ENCODE measurements at places on chromosomes 16 and 17.

DNA sequence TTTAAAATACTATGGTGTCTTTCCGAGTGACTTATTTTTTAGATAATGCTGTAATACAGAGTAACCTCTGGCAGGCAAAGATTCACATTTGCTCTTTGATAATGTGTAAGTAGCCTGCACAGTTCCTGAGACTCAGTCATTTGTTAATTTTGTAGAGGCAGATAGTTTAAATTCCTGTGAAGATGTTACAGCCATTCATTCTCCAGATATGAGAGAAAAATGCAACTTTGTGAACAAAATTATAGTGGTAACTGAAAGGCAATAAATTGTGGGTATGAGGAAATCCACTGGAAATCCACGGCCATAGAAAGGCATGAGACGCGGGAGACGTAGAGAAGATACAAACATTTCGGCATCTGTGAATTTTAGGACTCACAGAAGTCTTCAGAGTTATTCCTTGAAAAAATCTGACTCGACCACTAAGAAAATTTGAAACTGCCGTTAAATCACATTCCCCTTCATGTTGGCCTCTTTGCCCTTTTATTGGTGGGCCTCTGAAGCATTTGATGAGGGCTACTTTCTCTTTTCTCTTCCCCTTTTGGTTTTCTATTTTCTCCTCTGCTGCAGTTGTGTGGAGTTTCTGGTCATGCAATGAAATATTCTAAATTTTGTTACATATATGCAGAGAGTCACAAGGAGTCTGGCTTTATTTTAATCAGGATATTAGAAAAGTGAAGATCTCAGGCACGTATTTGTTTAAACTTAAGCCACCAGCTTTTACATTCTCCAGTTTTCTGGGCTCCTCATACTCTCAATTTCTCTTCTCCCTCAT, 18.8 kb downstream of the HS3ST3A1 start:
- DNase-seq: no peak

DNA sequence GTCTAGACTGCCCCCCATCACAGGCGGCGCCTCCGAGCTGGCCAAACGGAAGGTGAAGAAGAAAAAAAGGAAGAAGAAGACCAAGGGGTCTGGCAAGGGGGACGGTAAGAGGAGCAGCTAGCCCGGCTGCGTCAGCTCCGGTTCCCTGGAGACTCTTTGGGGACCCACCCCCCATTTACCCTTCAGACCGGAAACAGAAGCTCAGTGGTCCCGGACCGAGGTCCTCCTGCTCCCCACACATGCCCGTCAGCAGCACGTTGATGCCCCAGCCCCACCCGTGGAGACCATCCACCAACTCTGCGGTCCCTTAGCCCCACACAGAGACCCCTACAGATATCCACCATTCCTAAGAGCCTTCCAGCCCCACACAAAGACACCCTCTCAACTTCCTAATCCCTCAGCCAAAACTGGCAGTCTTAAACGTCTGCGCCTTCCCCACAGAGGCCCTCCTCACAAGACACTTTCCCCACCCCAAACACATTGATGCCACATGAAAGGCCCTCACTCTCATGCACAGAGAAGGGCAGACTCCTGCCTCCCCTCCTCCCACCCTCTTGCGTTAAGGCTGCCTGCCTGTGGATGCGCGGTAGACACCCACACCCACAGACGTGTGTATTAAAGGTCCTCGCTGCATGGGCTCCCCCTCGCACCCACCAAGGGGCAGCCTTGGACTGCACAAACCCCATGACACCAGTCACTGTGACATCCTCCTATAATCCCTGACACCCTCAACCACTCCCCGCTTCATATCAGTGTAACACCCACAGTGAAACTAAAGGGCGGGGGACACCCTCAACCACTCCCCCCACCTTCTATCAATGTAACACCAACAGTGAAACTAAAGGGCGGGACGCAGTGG, 58.2 kb upstream of the RPH3AL start:
- DNase-seq: no peak

- DNase-seq: no peak
Measured at GRCh38 chr16:2692948-2693651, 10.8 kb downstream of the KCTD5 start.

DNA sequence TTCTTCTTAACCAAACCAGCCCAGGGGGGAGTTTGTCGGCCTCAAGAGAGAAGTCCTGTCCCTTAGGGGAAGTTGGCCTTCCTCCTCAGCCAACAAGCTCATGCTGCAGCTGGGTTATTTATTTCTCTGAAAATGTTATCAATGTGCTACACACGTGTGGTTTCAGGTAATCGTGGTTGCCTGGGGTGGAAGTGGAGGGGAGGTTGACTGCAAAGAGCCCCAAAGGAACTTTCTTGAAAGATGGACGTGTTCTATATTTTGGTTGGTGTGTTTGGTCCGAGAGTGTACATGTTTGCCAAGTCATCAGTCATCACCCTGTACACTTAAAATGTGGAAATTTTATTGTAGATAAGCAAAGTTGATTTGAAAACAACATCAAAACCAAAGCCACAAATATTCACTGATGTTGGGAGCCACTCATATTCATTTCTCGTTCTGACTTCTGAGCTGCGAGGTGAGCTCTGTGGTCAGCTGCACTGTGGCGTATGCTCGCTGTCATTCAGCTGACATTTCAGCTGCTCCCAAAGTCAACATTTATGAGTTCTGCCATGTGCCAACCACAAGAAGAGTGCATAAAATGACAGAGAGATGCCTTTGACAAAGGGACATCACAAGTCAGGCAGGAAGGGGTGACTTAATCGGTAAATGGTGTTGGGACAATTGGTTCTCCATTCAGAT, 26.5 kb upstream of the ADGRG1 start:
- DNase-seq: no peak

GRCh38 chr17:29120433-29120832, 59.8 kb downstream of the MYO18A start:
- no peak for DNase-seq

- no peak for DNase-seq
Measured at GRCh38 chr17:76137351-76138233, 3.5 kb downstream of the FOXJ1 start.
